ENCODE measurements at places on chromosomes 12 and 14.
A peak's percentile ranks its signal among the peaks of the same experiment; 100 is the strongest.

DNA sequence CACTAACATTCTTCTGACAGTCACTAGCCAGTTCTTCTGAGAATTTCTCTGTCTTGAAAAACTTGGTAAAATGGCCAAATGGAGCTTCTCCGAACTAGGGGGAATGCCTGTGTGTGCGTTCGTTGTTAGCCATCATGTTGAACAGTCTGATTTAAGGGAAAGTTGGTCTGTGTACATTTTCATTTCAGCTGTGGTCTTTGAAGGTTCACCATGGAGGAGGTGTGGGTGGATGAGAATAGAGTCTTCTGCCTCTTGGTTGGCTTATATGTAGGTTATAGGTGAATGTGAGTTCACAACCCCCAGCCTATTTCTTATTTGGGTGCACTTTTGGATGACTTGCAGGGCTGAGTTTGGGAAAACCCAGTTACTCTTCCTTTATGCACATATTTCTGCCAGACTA is 12.9 kb downstream of the ETV6 start:
- no peak for DNase-seq

- DNase-seq: no peak
Measured at GRCh38 chr12:116196752-116197718, 80.5 kb downstream of the MED13L start.

- no peak for DNase-seq
Measured at GRCh38 chr14:103871596-103872480, 24.5 kb upstream of the PPP1R13B start.

DNA sequence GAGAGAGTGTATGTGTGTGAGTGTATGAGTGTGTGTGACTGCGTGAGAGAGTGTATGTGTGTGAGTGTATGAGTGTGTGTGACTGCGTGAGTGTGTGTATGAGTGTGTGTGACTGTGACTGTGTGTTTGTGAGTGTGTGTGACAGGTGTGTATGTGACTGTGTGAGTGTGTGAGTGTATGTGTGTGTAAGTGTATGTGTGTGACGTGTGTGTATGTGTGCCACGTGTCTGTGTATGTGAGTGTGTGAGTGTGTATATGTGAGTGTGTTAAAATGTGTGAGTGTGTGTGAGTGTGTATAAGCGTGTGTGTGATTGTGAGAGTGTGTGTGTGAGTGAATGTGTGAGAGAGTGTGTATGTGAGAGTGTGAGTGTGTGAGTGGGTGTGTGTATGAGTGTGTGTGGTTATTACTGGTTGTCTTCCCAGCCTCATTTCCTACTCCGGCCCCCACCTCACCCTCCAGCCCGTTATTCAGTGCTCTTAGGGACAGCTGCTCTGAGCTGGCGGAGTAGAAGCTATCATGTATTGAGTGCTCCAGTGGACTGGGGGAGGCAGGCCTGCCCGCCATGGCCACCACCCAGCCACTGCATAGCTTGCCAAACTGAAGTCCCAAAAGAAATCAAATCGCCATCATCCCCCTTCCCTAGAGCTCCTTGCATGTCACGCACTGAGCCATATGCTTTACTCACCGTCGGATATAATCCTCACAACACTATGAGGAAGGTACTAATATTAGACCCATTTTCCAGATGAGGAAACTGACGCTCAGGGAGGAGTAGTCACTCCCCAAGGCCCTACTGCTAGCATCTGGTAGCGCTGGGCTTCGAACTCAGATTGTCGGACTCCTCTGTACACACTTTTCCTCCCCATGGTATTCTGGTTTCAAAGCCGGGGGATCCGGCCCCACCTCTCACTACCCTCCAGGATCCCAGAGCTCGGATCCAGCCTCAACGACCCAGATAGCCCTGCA is 10.3 kb upstream of the MYL2 start:
- no peak for DNase-seq

DNA sequence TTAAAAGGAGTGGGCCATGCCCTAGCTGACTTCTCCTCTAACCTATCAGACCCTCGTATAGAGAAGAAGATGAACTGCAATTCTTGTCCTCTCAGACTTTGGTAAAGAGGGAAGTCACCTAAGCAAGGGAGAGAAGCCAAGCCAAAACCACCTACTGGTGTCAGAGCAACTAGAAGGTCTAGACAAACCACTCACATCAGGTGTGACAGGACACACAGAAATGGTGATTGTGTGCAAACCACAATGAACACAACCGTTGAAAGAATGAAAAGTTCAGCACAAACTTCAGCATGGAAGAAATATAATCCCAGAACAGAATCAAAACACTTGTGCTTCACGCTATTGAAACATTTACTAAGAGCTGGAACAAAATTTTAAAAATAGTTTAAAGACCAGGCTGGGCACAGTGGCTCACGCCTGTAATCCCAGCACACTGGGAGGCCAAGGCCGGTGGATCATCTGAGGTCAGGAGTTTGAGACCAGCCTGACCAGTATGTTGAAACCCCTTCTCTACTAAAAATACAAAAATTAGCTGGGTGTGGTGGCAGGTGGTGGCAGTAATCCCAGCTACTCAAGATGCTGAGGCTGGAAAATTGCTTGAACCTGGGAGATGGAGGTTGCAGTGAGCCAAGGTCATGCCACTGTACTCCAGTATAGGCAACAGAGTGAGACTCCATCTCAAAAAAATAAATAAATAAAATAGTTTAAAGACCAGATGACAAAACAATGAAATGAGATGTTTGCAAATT is 56.2 kb upstream of the NTF3 start:
- DNase-seq: no peak

GRCh38 chr12:47189728-47190127 is 110.0 kb upstream of the AMIGO2 start:
- DNase-seq: no peak

GRCh38 chr12:810671-811415 is 58.5 kb downstream of the WNK1 start:
- DNase-seq: no peak

DNA sequence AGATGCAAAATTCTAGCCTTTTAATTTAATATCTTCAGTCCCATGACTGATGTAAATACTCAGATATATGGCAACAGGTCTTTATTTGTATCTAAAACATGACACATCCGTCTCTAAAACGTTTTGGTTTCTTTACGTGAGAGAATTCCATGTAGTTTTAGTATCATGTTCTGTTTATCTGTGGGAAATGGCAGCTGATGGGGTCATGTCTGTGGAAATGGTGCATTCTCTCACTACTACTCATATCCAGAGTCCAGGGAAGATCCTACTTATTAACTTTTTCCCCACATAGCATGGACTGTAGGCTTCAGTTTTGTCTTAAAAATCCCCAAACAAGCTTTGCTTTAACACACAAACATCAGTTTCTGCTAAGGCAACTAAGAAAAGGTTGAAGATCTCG is 53.8 kb downstream of the SPTLC2 start:
- no peak for DNase-seq

GRCh38 chr14:101254805-101255764 is 306.2 kb upstream of the DIO3 start:
- DNase-seq: no peak

GRCh38 chr12:124881123-124881522 is 17.5 kb upstream of the SCARB1 start:
- no peak for DNase-seq

DNA sequence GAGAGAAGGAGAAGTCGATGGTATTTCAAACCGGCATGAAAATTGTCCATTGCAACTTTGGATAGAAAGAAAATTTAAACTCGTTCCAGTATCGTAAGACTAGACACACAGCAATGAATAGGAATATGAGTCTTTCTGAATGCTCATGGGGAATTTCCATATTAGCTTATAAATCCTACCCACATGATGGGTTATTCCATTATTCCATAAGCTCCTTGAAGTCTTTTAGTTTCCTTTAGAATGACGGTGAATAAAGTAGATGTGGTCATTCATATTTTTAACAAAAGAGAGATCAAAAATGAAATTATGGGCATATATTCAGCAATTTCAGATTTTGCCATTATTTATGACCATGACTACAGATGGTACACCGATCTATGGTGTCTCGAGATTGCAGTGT is 163.4 kb upstream of the HMGA2 start:
- no peak for DNase-seq

- no peak for DNase-seq
Measured at GRCh38 chr14:21668377-21668776, 5.2 kb downstream of the OR4E1 start.

GRCh38 chr12:113870035-113870434 is 96.1 kb downstream of the RBM19 start:
- DNase-seq: no peak

GRCh38 chr12:105235281-105235731 is 668 bp downstream of the APPL2 start:
- peak; percentile 62 for DNase-seq

DNA sequence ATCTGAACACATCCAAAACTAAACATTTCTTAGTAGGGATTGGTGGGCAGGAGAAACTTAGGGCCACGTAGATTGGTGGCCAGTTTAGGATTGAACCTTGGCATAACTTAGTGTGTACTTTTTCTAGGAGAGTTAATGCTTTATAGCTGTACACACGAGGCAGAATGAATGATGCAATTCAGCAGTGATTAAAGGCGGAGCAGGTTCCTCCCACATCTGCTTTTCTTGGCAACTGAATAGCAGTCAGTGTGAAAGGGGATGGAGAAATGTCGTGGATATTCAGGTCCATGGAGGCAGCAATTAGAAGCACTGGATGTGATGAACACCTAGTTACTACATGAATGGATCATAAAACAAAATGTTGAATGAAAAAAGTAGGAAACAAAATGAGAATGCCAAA is 493.8 kb downstream of the FUT8 start:
- no peak for DNase-seq

GRCh38 chr12:14656846-14657245 is 39.6 kb downstream of the GUCY2C start:
- no peak for DNase-seq

DNA sequence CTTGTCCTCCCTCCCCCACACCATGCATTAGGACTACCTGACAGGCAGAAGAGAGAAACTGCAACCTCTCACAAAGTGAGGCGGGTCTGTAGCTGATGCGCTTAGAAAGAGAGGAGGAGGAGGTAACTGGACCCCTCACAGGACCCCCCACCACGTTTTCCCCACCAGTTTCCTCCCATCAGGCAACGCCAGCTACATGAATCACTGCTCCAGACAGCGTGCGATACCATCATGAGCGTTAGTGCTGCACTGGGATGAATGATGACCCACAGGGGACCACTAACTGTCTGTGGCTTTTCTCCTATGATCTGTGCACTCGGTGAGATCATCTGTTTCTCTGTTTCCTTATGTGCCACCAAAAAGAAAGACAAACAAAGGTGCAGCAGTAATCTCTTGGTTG is 77.7 kb downstream of the KCNK10 start:
- DNase-seq: peak; percentile 91

Data from NCI-H748 treated with DMSO at 0.1 percent for 48 hours (cell line).